HT1080 (cell line): ENCODE measurements at places on chromosomes 11 and 22.
A peak's percentile ranks its signal among the peaks of the same experiment; 100 is the strongest.

GRCh38 chr11:35424157-35424940 lies 5.0 kb upstream of the SLC1A2 start:
- DNase-seq = no peak

- no peak for DNase-seq
Observed at GRCh38 chr11:19519912-19520641, 192.6 kb upstream of the NAV2 start.

GRCh38 chr22:36022162-36022561 lies 6.5 kb downstream of the RBFOX2 start:
- DNase-seq = no peak

GRCh38 chr11:28144808-28145207 lies 36.6 kb downstream of the METTL15 start:
- DNase-seq = no peak

DNA sequence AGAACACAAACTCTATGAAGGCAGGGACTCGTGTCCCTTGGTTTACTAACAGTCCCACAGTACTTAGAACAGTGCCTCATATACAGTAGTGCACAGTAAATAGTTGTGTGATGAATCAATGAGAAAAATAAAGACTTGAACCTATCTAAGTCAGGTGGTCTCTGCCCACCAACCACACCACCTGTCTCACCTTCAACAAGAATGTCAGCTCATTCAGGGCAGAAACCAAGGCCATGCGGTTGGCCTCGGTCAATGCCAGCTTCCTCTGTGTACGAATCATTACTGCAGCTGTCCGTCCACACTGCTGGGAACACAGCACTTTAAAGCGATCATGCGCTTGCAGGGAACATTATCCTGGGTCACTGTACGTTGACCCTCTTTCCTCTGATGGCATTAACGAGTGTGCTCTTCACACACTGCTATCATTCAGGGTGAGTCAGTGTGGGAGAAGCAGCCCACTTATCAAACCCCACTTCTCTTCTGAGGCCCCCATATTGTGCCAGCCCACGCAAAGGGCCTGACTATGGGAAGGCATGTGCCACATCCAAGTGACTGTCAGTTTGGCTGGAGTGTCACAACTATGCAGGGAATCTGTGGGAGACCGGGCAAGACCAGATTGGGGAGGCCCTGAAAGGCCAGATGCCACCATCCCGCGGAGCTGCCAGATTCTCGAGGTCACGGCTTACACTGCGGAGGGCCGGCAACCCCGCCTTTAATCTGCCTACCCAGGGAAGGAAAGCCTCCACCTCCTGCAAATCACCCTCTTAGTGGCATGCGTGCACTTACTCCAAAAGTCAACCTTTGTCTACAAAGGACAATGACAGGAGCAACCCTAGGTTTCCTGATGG lies 36.1 kb downstream of the LARGE1 start:
- peak; percentile 13 for DNase-seq

GRCh38 chr22:36546932-36547331 lies 18.0 kb upstream of the EIF3D start:
- peak; percentile 93 for DNase-seq

DNA sequence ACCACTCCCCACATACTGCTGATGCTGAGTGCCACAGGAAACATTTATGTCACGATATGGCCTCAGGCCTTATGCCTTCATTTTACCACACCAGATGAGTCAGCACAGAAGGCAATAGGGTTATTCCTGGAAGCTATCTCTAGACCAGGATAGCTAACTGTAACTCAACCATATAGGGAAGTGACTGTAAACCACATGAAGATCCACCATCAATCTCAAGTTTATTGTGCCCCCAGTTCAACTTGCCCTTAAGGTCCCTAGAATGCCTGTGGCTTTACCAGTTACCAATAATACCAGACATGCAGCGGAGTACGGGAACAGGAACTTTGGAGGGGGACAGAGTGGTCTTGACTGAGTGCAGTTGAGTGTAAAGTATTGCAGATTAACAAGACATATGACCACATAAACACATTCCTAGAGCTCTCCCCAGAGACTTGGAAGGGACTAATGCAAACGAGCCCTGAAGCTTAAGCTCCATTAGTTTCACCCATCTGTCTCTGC lies 180.9 kb downstream of the KIF18A start:
- peak; percentile 91 for DNase-seq

DNA sequence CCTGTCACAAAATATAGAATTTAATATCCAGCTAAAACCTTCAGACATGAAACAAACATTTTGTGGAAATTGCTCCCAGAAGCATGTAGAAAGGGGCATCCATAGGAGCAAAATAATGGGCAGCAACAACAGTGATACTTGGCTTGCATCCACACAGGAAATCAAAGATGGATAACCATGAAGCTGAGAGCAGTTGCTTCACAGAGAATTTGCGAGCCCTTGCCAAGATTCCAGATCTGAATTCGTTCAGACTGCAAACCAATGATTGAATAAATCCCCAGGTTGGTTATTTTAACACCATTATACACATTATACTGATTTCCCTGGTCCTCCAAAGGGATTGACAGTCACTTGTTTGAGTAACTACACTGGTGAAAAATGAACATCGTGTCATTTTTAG lies 15.6 kb upstream of the OR51L1 start:
- no peak for DNase-seq

GRCh38 chr11:70020336-70021214 lies 57.5 kb upstream of the ANO1 start:
- DNase-seq = no peak

GRCh38 chr22:29882716-29883044 lies 294 bp upstream of the MTMR3 start:
- DNase-seq = no peak

DNA sequence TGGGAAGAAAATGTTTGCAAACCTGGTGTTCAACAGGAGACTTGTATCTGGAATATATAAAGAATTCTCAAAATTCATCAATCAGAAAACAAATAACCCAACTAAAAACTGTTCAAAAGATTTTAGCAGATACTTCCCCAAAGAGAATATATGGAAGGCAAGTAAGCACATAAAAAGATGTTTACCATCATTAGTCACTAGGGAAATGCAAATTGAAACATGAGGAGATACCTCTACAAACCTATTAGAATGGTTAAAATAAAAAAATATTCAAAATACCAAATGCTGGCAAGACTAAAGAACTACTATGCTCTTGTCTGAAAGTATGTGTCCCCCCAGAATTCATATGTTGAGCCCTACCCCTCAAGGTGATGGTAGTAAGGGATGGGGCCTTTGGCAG lies 8.6 kb downstream of the EXPH5 start:
- no peak for DNase-seq

GRCh38 chr22:17281440-17281841 lies 62.2 kb upstream of the ADA2 start:
- no peak for DNase-seq

GRCh38 chr11:96132437-96132836 lies 208.5 kb upstream of the MTMR2 start:
- DNase-seq = peak; percentile 25

DNA sequence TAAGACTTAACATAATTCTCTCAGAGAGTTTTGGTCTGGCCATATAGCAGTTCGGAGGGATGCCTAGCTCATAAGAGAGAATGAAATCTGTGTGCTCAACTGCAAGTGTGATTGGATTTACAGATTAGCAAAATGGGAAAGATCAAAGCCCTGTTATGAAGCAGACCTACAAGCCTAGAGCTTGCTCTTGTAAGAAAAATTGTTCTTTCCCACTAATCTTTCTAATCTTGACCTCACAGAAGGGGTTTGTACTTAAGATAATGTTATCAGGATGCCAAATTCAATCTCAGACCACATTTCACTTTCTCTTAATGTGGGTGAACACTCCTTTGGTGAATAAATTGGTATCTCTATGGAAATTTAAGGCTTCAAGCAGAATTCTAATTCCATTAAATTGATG lies 267.2 kb downstream of the RAB38 start:
- no peak for DNase-seq

DNA sequence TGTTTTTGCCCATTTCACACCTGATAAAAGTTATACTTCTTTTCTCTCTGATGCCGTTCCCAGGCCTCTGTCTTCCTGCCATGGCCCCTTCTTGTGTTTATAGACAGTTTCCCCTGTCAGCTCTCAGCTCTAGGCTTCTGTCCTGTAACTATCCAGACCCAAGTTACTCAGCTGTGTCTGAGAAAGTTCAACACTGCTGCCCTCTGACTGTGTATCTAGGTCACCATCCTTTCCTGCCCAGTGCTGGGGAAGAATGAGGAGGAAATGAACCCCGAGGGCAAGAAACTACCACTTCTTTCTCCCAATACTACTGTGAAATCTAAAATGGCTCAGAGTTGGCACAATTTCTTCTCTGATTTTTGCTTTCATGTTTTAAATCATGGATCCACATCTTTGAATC lies 29.6 kb downstream of the SNX19 start:
- no peak for DNase-seq

DNA sequence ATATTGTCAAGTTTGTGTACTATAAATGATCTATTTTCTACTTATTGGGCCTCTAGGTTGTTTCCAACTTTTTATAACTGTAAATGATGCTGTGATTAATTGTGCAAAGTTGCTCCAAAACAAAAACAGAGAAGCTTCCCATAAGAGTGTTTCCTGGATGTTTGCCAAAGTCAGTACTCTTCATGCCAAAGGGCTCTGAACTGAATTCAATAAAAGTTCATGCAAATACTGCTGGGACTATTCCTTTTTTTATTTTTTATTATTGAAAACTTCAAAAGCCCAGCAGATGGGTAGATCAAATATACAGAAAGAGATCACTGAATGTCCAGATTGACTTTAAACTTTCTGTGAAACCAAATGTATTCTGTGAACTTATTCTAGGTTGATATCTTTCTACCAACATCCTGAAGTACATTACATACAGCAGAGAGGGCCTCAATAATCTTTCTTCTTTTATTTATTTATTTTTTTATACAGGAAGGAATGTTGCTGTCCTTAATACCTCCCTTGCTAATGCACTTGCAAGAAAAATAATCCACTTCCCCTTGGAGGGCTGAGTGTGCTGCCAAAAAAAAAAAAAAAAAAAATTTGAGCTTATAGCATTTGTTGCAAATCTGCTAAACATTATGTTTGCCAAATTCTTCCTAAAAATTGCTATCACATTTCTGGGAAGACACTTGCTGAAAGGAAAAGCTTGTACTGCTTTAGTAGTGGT lies 53.0 kb downstream of the CTSC start:
- no peak for DNase-seq

DNA sequence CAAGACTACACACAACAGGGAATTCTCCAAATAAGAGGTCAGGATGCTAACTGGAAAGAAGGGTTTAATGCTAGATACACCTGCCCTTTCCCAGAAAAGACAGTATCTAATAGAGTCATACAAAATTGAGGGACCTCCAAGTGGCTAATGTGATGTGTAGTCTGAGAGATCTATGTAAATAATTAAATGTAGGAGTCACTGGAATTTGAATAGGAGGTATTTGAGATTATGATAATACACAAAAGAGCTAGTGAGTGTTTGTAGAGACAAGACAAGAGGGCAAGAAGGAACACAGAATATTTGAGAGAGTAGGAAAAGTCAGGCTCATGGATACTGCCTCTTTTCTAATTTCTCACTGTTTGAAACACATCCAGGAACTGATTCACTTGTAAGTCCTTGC lies 15.5 kb upstream of the INSC start:
- no peak for DNase-seq
